NCI-H1417 treated with DMSO at 0.1 percent for 48 hours (cell line): ENCODE measurements at places on chromosomes 11 and 22.

DNA sequence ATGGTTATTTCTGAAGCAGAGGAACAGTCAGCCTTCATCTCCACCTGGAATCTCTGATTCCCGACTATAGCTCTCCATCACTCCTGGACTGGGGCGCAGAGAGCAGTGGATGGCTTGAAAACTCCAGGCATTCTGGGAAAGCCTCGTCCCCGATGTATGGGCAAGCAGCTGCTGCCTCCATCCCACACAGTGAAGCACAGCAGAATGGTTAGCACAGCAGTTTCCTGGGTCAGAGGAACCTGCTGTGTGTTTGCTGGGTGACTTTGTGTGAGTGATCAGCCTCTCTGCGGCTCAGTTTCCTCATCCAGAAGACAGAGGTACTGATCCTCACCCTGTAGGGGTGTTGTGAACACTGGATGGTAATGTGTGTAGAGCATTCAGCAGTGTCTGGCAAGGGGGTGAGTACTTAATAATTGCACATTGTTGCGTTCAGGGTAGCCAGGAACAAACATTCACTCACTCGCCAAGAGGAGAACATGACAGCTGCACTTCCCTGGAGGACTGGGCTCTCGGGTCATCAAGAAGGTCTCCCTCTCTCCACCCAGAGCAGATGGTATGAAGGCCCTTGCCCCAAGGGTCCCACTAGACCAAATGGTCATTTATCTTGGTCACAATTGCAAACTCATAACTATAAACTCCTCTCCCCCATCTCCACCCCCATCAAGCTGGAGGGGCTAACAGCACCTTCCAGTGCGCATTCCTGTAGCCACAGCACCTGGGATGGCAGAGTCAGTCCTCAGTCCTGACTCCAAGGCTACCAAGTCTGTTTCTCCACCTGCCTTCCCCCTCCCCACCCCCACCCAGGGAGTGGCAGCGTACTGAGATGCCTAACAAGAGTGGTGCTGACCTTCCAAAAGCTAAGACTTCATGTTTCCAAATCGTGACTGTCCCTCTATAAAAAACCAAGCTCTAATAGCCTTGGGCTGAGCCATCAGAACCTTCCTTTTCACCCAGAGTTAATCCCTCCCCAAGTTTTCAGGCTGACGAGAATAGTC is 1.5 kb upstream of the CHST1 start:
- no peak for DNase-seq

DNA sequence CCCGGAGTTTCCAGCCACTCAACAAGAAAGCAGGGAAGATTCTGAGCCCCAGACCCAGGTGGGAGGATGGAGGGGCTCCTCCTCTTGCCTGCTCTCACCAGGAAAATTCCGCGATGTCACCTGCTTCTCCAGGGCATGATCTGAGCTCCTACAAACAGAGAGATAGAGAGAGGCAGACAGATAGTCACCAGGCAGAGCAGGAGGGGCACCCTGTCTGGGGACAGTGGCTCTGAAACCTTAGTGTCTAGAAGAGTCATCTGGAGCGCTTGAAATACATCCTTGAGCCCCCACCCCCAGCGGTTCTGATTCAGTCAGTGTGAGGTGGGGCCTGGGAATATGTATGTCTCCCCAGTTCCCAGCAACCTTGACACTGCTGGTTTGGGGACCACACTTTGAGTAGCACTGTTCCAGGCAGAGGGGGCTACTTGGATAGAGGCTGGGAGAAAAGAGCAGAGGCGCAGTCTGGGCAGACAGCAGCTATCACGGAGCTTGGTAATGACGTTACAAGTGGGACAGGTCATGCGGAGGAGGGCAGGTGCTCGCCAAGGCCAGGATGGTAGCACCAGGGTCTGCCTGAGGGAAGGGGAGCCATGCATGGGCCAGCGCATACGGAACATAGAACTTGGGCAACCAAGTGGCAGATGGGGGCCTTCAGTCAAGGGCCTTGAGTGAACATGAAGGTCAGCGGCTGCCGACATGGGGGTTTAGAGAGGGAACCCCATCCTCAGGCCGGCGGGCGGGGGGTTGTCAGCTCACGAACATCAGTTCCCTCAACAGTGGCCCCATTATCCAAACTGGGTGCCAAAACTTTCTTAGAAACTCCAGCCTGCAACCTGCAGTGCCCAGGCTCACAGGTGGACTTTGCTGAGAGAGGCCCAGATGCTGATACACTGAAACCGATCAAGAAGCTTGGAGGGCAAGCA is 60.9 kb upstream of the MYEOV start:
- DNase-seq: no peak

DNA sequence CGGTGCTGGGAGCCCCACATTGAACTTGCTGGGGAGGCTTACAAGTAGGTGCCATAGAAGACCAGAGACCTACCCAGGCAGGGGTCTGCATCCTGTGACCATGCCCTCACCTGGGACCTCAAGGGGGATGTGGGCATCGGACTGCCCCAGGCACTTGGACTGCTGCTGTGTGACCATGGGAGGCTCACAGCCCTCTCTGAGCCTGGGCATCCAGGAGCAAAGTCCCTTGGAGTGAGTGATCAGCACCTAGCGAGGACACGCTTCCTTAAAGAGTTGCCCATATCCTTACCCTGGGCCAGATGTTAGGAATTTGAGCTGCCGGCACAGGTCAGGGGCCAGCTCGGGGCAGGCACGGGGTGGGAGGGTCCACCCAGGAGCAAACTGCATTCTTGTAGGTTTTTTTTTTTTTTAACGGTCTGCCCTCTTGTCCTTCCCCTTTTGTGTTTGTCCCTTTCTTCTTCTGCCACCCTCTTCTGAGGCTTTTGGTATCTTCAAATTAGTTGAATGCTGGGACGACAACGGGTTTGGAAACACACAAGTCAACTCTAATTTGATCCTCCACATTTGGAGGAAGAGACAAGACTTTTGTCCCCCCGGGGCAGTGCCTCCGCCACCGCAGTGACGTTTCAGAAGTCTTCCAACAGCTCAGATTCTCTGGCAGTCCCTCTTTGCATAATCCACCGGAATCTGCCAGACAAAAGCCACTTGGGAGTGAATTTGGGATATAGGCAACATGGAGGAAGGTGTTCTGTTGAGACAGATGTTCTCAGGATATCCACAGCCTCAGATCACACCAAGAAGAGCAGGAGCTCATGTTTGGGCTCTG is 46.1 kb upstream of the LINC01488 start:
- DNase-seq: no peak

GRCh38 chr22:24845041-24845898 is 39.3 kb downstream of the SGSM1 start:
- DNase-seq: no peak

GRCh38 chr11:44593251-44593650 is 27.8 kb downstream of the CD82 start:
- DNase-seq: no peak

GRCh38 chr22:29149841-29150555 is 55.7 kb upstream of the EMID1 start:
- no peak for DNase-seq

DNA sequence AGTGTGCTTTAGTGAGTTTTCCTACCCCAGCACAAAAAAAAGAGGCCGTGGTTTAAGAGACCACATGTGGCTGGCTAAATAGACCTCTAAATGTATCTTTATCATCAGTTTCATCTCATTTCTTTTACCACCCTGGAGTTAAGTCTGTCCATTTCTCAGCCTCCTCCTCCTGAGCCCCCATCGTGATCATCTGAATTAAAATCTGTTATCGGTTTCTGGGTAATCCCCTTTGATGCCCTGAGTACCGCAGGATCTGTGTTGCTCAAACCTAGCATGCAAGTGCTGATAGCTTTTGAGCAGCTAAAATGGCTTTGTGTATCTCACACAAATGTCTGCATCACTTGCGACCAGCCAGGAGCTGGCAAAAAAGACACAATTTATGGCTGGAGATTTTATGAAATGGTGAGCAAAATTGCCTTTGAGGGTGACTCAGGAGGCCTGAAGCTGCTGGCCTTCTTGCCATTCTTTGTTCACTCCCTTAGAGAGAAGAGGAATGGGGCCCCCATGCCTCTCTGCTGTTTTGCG is 236.5 kb downstream of the NTM start:
- no peak for DNase-seq

- DNase-seq: no peak
These were observed 11.8 kb upstream of the IGLL1 start for GRCh38 chr22:23591846-23592245.

DNA sequence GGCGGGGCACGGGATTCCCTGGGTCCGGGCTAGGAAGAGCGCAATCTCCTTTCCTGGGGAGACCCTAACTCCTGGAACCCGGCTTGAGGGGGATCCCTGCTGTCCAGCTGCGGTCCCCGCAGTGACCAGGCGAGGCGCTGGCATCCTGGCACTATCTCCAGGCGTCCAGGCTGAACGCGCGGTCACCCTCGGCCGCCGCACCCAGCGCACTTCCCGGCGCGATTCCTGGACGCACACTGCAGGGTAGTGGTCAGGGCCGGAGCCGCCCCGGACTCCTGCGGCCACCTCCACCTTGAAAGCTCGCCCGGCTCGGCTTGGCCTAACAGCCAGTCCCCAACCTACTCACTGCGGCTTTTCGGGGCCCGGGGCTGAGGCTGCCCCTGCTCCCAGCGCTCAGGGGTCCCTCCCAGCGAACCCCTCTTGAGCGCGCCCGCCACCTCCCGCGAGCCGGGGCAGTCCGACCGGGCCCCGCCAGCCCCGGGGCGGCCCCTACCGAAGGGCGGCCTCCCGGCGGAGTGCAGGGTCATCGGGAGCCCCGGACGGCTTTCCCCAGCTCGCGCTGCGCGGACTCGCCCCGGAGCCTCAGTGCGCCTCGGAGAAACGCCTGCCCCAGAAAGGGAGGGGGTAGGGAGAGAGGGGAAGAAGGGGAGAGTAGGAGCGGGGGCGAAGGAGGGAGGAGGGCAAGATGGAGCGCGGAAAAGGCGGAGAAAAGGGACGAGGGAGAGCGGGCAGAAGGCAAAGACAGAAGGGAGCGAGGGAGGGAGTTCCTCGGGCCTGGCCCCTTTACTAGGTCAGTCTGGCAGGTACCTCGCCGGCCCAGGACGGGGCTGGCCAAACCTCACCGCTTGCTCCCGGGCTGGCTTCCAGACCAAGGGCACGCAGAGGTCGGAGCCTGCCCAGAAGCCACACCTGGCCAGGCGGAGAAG is 1.0 kb downstream of the POU2AF3 start:
- DNase-seq: no peak

GRCh38 chr11:114607753-114608459 is 12.3 kb upstream of the NXPE4 start:
- no peak for DNase-seq

DNA sequence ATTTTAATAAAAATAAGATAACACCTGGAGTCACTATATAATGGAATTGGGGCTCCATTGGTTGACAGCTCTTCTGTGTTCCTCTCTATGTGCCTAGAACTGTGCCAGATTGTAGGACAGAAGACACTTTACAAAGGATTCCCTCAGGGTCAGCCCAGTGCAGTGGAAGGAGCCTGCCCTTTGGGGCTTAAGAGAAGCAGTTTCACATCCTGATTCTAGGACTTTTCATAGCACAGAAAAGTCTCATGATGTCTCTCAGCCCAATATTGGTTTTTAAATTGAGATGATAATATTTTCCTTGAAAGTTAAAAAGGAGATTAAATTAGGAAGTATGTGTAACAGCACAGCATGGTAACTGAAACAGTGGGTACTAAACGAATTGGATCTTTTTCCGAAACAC is 7.1 kb downstream of the PLAAT4 start:
- DNase-seq: no peak
